ENCODE measurements at places on chromosomes 13 and 19.

DNA sequence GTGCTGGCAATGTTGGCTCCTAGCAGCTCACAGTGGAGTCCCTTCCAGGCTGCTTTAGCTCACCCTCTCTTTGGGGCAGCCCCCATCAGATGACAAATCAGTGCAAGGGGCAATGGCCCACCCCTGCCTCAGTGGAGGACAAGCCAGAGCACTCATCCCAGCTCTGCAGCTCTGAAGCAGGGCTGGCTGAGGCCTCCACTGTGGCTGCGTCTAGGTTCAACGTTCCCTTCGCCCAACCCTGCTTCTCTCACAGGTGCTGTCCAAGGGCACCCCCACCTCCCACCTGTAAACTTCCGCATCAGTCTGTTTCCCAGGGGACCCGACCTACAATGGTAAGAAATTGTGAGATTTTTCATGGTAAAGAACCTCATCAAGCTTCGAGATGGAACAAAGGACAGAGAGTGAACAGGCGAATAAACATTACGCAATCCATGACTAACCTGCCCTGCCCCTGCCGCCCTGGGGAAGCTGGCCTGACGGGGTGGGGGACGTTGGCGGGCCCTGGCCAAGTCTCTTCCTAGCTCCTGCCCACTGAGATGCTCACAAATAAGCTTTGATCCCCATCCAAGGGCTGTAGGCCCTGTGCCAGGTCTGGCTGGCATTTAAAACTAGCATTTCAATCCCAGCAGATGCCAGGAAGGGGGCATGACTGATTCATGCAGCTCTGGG lies 40.5 kb downstream of the DZIP1 start:
- no peak for DNase-seq

- DNase-seq = peak; percentile 87
These were observed 24.1 kb upstream of the UBAC2 start for GRCh38 chr13:99176309-99177276.

GRCh38 chr13:74761801-74762757 lies 627.9 kb upstream of the KLF12 start:
- no peak for DNase-seq

- no peak for DNase-seq
These were observed 11.4 kb upstream of the SCEL start for GRCh38 chr13:77523834-77524728.

DNA sequence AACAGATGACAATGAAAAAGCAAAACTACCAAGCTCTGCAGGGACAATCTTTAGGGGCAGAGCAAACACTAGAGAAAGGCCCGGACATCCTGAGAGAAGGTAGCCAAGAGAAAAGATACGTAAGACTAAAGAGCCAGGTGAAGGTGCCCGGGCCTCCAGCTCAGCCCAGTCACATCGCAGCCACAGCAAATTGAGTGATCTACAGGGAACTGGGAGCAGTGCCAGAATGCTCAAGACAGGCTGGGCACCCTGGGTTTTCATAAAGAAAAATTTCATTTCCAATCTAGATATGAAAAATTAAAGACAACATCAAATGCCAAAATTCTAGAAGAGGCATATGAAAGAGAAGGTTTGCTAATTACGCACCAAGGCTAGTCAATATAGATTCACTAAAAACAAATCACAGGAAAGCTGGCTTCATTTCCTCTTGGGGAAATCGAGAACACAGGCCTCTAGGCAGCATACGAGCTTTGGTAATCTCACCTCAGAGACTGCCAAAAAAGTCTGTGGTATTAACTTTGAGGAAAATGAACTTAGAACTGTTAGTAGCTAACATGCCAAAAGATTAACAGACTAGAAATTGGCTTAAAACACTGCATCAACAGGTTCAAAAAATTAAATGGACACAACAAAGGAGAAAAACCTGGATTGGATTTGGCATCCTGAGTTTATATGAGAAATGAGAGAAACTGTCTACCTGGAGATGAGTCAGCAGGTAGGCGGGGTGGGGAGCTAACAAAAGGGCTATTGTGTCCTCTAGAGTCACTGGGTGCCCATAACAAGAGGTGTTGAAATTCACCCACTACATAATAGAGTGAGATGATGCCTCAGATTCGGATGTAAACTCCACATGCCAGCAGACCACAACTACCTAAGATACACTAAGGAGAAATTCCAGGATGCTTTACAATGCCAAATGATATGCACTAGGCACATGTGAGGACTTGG lies 6.6 kb downstream of the ANKRD10 start:
- peak; percentile 81 for DNase-seq

DNA sequence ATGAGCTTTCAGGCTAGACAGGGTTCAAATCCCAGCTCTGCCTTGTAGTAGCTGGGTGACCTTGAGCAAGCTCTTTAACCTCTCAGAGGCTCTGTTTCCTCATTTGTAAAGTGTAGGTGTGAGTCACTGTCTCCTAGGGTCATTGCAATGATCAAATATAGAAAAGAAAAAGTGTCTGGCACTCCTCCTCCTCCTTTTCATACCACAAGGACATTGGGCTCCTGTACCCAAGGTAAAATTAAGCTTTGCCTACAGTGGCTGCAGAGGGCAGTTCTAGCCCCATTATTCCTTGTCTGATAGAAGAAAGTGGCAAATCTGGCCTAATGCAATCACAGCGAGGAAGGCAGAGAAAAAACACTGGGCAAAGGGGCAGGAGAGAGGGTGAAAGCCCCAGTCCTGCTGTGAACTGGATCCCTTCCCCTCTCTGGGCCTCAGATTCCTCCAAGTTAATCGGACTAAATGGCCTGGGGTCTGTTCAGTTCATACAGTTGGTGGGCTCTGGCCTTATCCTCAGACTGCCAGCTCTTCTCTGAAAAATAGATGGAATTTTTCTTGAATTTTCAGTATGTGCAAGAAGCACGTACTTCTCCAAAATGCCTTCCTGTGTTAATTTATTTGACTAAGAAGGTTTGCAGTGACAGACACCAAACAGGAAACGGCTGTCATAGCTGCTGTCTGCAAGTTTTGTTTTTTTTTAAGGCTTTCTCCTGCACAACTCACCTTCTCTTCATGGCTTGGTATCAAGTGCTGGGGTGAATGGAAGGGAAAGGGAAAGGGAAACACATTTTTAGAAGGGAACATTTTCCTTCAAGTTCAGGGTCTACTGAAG lies 35.3 kb downstream of the RGCC start:
- no peak for DNase-seq

DNA sequence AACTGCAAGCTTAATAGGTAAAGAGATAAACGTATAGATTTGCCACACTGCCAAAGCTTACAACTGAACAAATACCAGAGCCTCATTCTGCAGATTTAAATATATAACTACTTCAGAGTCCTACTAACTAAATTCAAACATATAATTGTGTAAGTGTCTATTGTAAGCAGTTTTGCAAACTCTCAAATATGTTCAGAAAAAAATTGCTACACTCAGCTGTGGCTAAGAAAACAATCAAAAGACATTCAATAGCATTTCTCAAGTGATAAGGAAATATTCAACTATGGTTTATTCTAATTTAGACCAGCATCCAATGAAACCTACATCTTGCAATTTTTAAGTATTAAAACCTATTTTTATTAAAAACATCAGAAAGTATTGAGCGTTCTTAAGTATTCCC lies 202.4 kb downstream of the KCTD12 start:
- no peak for DNase-seq

GRCh38 chr19:13006431-13007281 lies 11.4 kb downstream of the NFIX start:
- DNase-seq = no peak

DNA sequence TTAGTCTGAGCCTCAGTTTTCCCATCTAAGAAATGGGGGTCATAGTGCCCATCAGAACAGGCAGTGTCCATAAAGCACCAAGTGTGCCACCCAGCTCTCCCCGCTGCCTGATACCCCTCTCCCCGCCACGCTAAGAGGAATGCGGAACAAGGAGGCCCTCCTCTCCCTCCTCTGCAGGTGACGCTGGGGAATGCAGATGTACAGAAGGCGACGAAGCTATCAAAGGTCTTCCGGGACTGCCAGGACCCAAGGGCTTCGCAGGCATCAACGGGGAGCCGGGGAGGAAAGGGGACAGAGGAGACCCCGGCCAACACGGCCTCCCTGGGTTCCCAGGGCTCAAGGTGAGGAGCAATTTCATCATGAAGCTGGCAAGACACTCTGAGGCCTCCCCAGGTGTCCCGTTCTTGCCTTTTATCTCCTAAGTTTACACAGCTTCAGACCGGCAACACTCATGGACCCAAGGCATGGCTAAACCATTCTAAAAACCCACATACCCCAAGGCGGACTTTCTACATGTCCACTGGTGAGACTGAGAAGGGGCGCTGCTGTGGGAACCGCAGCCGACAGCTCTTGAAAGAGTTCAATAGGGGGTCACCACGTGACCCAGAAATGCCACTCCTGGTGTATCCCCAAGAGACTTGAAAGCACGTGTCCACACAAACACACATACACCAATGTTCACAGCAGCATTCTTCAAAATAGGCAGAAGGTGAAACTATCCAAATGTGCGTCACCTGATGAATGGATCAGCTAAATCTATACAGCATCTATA lies 102.7 kb downstream of the RAB20 start:
- no peak for DNase-seq

GRCh38 chr19:29537601-29538000 lies 11.8 kb downstream of the VSTM2B start:
- no peak for DNase-seq

DNA sequence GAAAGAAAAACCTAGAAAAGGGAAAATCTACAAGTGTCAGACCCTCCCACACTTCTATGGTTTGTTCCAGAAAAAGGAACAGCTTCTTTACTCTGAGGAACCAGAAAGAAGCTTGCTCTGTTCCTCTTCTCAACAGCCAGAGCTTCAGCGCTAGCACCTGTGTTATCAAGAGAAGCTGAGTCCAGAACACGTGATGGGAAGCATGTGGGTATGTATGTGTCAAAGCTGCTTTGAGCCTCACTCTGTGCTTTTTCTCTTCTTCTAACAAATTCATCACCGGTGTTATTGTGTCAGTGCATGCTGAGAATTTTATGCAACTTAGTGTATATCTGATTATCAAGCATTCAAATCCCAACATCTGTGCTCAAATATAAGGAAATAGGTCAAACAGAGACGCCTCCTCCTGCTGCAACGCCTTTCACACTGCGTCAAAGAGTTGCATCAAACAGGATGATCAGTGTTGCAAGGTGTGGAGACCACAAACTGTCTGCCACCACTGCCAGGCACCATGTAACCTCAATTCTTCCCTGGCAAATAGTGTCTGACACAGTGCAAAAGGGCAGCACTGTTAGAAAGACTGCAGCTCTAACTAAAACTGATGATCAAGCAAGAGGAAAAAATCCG lies 83.9 kb downstream of the LRRC63 start:
- no peak for DNase-seq

DNA sequence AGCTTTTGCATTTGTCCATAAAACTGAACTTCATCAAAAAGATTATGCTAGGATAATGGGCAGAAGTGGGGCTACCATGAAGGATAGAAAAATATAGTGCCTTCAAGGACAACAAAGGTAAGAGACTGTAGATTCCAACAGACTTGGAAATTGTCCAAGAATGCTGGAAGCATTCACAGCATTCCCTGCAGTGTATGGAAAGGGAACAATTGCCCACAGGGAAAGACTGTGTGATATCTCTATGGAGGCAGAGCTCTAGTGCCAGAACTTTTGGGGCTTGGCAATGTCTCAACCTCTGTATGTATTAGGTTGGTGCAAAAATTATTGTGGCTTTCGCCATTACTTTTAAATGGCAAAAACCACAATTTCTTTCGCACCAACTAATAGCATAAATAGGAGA lies 1598.8 kb upstream of the MIR17HG start:
- no peak for DNase-seq

GRCh38 chr19:15247107-15248014 lies 15.1 kb upstream of the EPHX3 start:
- DNase-seq = no peak

DNA sequence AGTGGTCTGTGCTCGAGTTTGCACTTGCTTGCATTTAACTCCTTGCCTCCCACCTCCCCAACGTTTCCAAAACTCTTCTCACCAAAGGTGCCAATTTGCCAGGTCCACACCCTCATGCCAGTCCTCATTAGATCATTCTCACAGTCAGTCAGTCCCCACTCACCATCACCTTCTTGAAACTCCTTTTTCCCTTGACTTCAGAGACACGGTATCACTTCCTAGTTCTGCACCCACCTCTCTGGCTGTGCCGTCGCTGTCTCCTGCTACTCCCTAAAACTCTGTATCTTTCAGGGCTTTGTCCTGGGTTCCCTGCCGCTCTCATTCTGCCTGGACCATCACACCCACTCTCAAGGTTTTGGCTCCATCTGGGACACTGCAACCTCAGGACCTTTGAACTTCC lies 19.6 kb downstream of the OLFM2 start:
- DNase-seq = no peak

DNA sequence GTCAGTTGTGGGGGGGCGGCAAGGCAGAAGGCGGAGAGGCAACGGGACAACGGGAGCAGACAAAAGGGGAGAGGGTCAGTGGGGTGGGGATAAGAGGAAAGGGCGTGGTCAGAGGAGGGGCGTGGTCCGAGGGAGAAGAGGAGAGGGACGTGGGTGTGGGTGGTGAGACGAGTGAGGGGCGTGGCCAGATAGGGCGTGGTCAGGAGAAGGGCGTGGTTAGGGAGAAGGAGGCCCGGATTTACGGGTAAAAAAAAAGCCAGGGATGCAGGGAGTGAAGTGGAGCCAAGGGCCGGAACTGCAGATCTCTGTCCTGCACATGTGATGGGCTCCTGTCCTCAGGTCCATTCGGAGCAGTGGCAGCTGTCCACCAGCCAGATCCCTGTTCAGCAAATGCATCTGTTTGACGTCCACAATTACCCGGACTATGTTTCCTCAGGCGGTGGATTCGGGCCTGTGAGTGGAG lies 21.5 kb downstream of the CPT1C start:
- peak; percentile 96 for DNase-seq

- DNase-seq = no peak
These were observed 54.5 kb upstream of the MTIF3 start for GRCh38 chr13:27504868-27505194.

DNA sequence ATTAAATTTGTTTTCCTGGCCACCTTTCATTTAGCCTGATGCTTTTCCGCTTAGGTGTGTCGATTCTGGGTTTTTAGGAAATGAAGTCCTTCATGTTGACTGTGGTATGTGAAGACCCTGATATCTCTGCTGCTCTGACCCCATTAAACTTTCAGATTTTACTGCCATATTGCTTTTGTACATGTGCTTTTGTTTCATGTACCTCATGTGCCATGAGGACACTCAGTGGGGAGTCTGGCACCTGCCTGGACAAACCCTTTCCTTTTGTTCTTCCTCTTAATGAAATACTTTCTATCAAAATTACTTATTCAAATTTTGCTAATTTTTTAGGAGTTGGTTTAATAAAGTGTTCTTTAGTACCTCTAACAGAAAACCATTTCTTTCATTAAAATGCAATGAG lies 774.8 kb downstream of the GPC5 start:
- DNase-seq = no peak

DNA sequence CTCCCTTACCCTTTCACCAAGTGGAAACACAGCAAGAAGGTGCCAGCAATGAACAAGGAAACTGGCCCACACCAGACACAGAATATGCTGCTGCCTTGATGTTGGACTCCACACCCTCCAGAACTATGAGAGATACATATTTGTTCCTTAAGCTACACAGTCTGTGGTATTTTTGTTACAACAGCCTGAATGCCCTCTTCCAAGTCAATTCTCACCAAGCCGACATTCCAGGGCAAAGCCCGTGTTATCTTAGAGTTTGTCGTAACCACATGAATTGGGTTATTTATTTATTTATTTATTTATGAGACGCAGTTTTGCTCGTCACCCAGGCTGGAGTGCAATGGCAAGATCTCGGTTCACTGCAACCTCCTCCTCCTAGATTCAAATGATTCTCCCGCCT lies 14.9 kb downstream of the FGF21 start:
- DNase-seq = no peak
